Activated naive CD4-positive, alpha-beta T cell treated with anti-CD3 and anti-CD28 coated beads for 36 hours (primary cell): ENCODE measurements at places on chromosomes 5 and 9.

DNA sequence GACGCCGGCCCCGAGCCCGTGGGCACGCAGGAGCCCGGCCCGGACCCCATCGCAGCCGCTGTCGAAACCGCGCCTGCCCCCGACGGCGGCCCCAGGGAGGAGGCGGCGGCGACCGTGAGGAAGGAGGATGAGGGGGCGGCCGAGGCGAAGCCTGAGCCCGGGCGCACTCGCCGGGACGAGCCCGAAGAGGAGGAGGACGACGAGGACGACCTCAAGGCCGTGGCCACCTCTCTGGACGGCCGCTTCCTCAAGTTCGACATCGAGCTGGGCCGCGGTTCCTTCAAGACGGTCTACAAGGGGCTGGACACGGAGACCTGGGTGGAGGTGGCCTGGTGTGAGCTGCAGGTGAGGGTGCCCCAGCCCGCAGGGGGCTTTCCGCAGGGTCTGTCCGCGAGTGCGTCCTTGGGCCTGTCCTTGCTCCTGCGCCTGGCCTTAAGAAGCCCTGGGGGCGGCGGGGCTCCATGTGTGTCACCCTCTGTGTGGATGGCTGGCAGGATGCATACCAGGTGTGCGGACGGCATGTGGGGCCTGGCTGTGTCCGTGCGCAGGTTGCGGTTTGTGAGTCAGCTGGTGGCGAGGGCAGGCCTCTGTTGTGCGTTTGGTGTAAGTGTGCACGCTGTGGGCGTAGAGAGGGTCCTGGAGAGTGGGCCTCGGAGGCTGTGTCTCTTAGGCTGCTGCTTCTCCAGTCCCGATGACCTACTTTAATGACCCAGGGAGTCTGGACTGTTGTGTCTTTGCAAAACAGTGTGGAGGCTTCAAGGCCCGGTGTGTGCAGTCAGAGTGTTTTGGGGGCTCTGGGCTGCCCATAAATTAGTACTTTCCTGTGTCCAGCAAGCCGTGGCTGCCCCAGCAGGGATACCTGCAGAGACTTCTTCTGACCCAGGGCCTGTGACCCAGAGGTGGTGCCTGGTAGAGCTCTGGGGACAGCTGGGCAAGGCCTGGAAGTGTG lies 1.6 kb downstream of the WNK2 start:
- DNase-seq: no peak

- DNase-seq: no peak
These were observed 3.9 kb downstream of the EXOC3 start for GRCh38 chr5:446883-447263.

- no peak for DNase-seq
These were observed 51.7 kb downstream of the MED27 start for GRCh38 chr9:132027752-132028663.

DNA sequence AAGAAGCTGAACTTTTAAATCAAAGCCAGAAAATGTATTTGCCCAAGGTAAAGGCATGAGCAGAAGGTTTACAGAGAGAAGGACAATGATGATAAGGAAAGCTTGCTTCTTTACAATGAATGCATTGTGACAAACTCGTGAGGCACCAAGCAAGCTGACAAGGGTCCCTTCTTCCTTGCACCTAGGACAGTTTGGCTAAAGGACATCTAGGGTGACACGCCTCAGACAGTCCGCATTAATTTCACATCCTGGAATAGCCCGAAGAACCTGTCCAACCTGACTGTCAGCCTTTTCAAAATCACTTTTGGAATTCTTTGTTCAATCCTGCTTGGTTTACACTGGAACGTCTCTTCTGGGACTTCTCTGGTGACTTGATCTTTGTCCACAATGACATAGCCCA lies 146.4 kb upstream of the MAP3K1 start:
- DNase-seq: no peak

- no peak for DNase-seq
These were observed 3.3 kb downstream of the ABLIM3 start for GRCh38 chr5:149144637-149145036.

DNA sequence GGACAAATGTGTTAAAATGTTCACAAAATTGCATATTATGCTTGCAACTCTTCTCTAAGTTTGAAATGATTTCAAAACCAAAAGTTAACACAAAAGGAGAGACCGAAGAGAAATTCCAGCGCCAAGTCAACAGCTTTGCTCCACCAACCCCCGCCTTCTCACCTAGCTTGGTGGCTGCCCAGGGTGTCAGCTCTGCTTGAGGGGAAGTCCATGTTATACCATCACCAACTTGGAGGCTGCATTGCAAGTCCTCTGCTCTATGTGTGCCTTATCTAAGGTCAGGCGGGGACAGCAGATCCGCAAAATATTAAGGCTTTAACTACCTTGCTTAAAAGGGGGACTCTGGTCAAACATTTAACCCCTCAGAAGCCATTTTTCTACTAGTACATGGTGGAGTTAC lies 14.6 kb downstream of the CCNJL start:
- no peak for DNase-seq

GRCh38 chr9:99216073-99216472 lies 5.7 kb downstream of the ALG2 start:
- no peak for DNase-seq

GRCh38 chr5:93349613-93350012 lies 231.4 kb downstream of the NR2F1-AS1 start:
- DNase-seq: no peak
